ENCODE measurements at places on chromosomes 16 and 17.
A peak's percentile ranks its signal among the peaks of the same experiment; 100 is the strongest.

DNA sequence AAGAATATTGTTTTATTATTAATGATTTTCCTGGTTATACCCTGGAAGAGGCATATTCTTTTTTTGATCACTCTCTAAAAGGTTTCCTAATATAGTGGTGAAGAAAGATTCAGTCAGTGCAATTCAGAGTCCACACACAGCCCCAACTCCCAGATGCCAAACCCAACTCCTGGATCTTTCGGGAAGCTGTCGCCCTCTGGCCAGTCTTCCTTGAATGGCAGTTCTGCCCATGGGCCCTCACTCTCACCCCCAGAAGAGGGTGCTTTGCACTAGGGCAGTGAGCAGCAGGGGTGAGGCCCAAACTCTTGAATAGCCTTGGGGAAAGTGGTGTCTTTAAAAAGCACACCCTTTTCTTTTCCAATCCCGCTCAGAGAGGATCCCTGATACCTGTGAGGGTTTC is 11.0 kb downstream of the KRT32 start:
- DNase-seq, result no peak

DNA sequence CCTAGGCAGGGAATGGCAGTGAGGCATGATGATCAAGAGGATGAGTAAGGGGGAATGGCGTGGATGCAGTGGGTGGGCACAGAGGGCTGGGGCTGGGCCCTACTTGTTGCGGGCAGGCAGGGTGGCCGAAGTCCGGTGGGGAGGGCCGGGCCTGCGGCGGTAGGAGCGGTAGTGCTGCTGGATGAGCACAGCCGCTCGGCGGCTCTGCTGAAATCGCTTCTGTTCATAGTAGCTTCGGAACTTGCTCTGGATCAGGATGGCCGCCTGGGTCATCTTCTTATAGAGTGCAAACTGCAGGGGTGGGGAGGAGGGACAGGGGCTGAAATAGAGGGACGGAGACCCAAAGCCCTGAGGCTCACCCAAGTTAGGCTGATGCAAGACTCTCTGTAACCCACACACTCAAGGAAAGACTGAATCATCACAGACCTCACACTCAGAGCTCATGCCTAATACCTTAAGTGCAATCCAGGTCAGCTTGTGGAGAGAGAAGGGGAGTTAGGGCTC is 1.5 kb upstream of the SPAG7 start:
- DNase-seq, result no peak

- DNase-seq, result no peak
Measured at GRCh38 chr17:80775863-80776262, 215.8 kb upstream of the CHMP6 start.

DNA sequence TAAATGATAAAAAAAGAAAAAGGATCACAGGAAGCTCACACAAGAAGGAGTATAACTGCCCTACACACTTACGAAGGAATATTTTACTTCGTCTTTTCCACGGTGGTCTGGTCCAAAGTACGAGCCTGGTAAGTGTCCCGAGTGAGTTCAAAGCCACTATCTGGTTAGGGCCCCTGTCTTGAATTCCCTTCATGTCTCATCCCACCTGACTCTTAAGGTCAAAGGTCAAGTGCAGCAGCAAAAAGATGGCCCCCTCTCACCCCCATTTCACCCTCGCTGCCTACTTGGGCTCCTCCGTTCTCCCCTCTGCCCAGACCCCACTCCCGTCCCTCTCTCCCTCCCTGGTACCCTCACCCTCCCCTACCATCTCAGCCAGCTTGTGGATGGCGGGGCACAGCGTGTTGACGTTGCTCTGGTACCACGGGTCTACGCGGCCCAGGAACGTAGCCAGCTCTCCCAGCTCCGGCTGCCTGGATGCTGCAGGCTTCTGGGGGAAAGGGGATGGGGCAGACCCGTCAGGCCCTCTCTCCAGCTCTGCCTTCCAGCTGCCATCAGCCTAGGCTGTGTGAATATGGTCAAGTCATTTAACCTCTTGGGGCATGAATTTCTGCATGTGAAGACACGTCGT is 27.8 kb upstream of the MFSD6L start:
- DNase-seq, result no peak

GRCh38 chr16:77273-77806 is 685 bp upstream of the MPG start:
- DNase-seq, result peak; percentile 24

- DNase-seq, result no peak
Measured at GRCh38 chr17:66461343-66461995, 159.1 kb downstream of the PRKCA start.

DNA sequence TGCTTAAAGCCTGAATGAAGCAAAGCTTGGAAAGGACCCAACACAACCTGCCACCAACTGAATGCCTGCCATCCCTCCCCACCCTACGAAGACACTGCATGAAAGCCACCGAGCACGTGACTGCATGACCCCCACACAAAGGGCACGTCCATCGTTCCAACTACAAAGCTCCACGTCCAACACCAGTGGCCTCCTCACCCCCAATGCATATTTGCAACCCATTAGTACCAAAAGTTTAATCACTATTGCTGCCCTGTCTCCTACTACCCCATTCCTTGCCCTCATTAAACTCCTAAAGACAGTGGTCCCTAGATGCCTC is 43.4 kb downstream of the ANKRD11 start:
- DNase-seq, result no peak

- no peak for DNase-seq
Measured at GRCh38 chr16:83953796-83954576, 946 bp downstream of the OSGIN1 start.

DNA sequence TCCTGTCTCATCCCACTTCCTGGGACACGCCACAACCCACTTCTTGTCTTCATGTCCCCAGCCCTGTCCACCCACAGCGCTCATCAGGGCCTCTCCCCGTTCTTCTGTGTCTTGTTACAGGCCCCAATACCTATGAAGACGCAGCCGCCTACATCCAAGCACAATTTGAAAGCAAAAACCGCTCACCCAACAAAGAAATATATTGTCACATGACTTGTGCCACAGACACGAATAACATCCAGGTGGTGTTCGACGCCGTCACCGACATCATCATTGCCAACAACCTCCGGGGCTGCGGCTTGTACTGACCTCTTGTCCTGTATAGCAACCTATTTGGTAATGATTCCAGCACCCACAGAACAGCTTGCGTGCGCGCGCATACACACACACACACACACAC is 70.6 kb downstream of the AMFR start:
- DNase-seq, result no peak

DNA sequence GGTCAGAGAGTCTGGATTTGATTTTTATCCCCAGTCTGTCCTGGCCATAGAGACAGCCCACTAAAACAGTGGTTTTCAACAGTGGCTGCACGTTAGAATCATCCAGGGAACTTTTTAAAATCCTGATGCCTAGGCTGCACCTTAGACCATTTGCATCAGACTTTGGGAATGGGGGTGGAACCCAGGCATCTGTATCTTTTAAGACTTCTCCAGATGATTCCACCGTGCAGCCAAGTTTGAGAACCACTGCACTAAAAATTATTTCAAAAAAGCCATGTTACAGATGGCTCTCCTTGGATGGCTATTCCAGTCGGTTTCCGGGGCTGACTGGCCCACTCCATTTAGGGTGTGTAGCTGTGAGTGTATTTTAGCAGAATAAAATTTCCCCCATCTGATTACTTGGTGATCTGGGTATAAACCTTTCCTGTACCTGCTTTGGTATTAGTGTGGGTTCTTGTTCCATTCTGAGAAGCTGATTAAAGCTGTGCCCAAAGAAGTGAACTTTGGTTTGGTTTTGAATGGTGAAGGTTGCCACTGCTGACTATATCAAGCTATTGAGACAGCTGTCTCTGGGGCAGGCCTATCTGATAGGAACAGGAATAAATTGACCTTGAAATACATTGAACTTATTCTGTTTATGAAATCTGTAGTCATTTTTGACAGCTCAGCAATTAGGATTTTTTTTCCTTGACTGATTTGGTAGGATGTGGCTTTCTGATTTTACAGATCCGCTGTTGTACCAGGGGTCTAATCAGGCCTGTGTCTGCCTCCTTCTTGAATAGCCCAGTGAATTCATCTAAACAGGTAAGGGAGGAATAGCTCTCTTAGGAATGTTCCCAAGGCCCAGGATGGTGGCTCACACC is 1.3 kb downstream of the ATP5MC1 start:
- no peak for DNase-seq

- no peak for DNase-seq
Measured at GRCh38 chr16:27241658-27242057, 26.9 kb downstream of the NSMCE1 start.

- DNase-seq, result no peak
Measured at GRCh38 chr17:21242026-21242697, 11.0 kb downstream of the NATD1 start.

GRCh38 chr16:1283996-1284616 is 25.3 kb upstream of the UBE2I start:
- DNase-seq, result no peak

GRCh38 chr16:24838554-24839266 is 7.1 kb upstream of the SLC5A11 start:
- no peak for DNase-seq

DNA sequence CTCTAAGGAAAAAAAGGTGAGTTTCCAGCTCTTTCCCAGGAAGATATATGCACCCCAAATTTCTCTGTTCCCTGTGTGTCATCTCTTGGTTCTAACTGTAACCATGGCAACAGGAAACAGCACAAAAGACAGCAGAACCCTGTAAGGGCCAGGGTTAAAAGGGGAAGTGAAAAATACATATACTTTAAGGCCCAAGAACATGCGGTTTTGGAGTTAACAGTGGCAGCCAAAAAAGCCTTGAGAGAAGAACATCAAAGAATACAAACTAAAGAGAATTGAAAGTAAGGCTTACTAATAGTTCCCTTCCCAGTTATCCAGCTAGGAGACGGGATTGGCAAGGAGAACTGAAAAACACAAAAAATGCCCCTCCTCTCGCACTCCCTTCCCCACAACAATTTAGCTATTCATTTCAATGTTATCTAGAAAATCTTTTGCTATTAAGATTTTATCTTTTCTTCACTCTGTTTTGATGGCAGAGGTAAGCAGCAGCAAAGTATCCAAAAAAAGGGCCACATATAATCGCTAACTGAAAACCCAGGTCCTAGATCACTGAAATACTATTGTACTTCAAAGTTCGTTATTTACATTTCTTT is 1.5 kb downstream of the SPOP start:
- no peak for DNase-seq

GRCh38 chr17:80277751-80278671 is 17.4 kb downstream of the RNF213 start:
- DNase-seq, result no peak

GRCh38 chr16:11783319-11784037 is 13.6 kb downstream of the ZC3H7A start:
- DNase-seq, result no peak

DNA sequence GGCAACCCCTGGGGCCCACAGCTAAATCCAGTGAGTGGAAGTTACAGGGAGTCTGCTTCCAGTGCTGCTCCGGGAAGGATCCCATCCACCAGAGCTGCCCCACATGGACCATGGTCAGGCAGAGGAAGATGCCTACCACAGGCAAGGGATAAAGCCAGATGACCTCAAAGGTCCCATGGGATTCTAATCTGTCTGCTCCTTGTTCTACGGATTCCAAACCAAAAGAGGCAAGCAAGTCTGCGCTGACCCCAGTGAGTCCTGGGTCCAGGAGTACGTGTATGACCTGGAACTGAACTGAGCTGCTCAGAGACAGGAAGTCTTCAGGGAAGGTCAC is 1.4 kb downstream of the CCL4L2 start:
- DNase-seq, result no peak

GRCh38 chr17:36877771-36878170 is 59.5 kb upstream of the LHX1 start:
- DNase-seq, result no peak

DNA sequence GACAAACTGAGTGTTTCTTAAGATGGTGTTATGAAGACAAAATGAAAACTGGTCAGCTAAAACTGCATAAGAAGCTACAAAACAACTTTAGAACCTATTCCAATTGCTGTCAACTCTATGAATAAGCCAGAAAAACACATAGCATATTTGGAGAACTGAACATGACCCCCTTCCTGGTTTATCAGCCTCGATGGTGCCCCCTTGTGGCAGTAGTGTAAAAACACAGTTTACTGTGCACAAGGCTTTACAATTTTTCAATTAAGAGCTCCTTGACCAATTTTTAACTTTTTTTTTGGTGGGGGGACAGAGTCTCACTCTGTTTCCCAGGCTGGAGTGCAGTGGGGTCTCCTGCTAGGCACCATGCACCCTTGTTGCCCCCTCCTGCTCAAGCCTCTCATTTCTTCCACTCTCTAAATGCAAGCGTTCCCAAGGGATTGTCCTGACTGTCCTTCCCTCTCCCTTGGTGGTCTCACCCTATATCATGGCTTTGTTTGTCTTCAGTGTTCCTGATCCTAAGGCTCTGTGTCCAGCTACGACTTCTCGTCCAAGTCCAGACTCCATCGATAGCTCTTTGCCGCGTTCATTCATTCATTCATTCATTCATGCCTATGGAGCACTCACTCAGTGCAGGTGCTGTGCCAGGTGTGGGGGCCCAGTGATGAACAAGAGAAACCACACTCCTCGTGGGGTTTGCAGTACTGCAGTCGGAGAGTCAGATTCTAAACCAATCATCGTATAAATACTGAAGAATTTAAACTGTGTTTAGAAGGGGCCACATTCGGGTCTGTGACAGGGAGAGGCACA is 7.5 kb downstream of the EIF1 start:
- peak; percentile 52 for DNase-seq

- DNase-seq, result no peak
Measured at GRCh38 chr17:76504117-76504516, 2.9 kb upstream of the RHBDF2 start.

- no peak for DNase-seq
Measured at GRCh38 chr16:73215678-73216377, 167.9 kb upstream of the ZFHX3 start.

GRCh38 chr17:61411011-61411260 is 11.3 kb downstream of the TBX2 start:
- no peak for DNase-seq

Data from stimulated activated CD8-positive, alpha-beta memory T cell treated with anti-CD3 and anti-CD28 coated beads, Interleukin-2, amount 100 ng/mL, for 48 hours (primary cell).